ENCODE measurements at places on chromosomes 4 and X. TPM values are rescaled to one million over a fixed set of nuclear protein-coding genes. Genes with fewer than 3 reads are reported as not detected.

Gene IL2
- not detected for polyA plus RNA-seq

Gene CENPVL2
- not detected for polyA plus RNA-seq

Gene NKX6-1
- polyA plus RNA-seq, result not detected

DNA sequence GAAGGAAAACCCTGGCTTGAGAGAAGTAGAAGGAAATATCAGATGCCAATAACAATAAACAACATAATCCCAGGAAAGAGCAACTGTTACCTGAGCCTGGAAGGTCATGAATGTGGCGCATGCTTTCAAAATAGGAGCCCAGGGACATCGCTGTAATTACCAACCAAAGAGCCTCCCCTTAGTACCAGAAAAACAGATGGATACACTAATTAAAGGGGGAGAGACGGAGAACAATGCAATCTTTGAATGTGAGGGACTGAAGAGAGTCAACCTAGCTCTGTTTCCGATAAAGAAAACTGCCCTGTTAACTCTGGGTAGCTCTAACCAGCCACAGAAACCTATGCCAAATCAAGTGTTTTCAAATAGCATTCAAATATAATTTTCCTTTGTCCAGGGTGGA, 161.4 kb downstream of the ENOX2 start:
- no peak for DNase-seq

DNA sequence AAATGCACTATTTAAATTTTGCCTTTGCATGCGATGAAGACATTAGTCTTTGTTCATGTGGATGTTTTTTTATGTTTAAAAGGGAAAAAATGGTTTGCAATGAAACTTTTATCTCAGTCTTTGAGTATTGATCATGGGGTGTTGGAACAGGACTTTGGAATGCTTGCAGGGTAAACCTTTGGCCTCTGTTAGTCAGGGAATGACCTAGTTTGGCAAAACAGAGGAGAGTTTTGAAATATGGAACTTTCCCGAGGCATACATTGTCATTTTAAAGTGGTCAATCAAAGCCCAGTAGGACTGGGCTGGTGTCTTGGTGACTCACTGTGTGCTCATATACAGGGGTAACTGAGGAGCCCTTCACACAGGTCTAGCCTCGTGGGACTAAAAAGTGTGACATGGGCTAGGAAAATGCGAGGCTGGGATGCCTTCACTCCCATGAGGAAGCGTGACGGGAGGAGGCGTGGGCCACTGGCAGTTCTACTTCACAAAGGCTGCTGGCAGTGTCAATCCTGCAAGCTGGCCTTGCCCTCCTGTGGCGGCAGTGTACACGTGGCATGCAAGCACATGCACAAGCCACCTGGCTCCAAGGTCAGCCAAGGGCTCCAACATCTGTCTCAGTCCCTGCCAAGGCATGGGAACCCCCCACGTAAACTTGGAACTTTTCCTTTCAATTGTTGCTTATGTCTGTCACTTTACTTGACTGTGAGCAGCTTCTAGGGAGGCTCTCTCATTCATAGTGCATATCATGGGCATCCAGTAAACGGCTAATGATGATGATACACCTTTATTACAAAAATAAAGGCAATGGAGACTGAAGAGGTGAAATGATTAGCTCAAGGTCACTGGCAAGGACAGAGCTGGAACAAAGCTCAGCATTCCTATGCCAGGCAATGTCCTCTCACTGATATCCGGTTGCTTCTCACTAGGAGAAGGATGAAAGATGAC, 5.2 kb upstream of the F11 start:
- no peak for DNase-seq

All from muscle of arm (tissue), 14 donors.